ENCODE measurements at places on chromosomes 2 and 18. TPM values are rescaled to one million over a fixed set of nuclear protein-coding genes. Genes with fewer than 3 reads are reported as not detected.
A peak's percentile ranks its signal among the peaks of the same experiment; 100 is the strongest.

The FARSB gene
- total RNA-seq = 12.0 TPM

The ACOXL gene
- 6.0 TPM for total RNA-seq

- no peak for DNase-seq
These were observed 18.2 kb downstream of the ACSL3 start for GRCh38 chr2:222878877-222879603.

The SPP2 gene
- total RNA-seq = not detected

DNA sequence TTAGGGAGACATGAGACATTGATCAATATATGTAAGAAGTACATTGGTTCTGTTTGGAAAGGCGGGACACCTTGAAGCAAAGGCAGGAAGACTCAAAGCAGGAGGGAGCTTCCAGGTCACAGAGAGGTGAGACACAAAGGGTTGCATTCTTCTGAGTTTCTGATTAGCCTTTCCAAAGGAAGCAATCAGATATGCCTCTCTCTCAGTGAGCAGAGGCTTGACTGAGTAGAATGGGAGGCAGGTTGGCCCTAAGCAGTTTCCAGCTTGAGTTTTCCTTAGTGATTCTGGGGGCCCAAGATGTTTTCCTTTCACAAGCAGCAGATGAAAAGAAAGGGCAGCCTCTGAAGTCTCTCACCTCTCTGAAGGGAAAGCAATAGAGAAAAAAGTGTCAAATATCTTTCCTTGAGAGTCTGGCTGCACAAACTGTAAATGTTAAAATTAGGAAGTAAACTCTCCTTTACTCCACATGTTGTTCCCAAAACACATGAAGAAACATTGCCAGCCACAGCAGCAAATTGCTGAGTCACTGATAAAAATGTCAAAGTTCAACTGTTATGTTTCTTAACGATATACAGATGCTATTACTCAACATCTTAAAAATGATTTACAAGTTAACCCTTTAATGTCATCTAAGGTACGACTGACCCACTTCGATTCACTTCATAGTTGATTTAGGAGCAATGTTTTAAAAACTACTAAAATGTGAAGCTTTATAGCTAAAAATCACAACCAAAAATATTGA lies 40.3 kb downstream of the CYB5A start:
- DNase-seq = peak; percentile 47

GRCh38 chr2:112027767-112028166 lies 27.3 kb upstream of the TMEM87B start:
- no peak for DNase-seq

DNA sequence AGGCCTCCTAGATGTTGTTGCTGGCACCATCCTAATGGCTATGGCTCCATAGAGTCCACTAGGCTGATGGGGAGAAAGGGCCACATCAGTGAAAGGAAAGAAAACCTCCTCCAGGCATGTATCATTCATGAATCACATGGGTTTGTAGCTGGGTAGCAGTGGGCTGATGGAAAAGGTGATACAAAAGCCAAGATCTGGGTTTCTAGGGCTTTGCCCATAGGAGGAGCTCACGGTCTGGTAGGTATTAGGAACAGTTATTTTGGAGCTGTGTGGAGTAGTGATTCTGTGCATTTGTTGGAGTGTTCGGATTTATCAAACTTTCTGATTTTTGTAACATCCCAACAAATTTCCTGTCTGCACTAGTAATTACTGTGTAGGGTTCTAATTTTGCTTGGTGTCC lies 259.2 kb downstream of the SLC4A3 start:
- no peak for DNase-seq

GRCh38 chr18:5463390-5463789 lies 80.4 kb downstream of the EPB41L3 start:
- peak; percentile 79 for DNase-seq

Data from umbilical cord (tissue), 2 donors.